Bone marrow (tissue), 2 donors: ENCODE measurements at places on chromosomes 11 and 22.

- DNase-seq = no peak
These were observed 67.2 kb downstream of the PARVA start for GRCh38 chr11:12444601-12445000.

DNA sequence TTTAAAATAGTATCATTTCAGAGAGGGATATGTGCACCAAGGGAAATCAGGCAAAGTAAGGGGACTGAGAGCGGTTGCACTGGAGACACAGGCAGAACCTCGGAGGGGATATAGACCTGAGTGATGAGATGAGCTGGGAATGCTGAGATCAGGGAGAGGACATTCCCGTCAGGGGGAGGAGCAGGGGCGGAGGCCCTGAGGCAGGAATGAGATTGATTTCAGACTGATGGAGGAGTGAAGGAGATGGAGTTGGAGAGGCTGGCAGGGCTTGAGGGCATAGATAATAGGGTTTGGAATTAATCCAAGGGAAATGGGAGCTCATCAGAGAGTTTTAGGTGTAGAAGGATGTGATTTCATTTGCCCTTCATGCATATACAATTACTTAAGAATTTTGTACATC is 13.2 kb downstream of the CD6 start:
- DNase-seq = no peak

DNA sequence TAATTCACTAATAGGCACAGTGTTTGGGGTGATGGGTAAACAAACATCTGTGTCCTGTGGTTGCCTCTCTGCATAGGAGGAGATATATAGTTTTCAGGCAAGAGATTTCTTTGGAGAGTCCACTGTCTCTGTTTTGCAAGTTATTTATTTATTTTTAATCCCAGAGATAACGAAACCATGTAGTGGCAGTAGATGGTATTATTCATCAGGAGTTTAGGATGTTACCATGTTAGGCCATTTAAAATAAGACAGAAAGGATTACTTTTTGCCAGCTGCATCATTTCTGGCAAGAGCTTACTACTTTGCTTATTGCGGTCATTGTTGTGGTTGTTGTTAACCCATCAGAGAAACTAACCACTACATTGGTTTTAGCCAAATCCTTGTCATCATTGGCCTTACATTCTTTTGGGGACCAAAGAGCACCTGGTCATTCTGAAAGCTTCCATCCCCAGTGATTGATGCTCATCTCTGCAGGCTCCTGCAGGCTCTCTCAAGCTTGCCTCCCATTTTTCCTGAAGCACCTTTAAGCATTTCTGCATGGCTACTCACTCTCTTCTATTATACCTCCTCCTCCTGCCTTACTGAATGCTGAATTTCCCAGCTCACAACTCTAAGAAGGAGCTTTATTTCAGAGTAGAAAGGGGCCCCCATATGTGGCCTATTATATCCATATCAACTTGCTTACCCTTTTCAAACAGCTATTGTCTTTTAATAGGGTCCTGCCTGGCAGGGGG is 84.4 kb downstream of the CSTPP1 start:
- DNase-seq = no peak

DNA sequence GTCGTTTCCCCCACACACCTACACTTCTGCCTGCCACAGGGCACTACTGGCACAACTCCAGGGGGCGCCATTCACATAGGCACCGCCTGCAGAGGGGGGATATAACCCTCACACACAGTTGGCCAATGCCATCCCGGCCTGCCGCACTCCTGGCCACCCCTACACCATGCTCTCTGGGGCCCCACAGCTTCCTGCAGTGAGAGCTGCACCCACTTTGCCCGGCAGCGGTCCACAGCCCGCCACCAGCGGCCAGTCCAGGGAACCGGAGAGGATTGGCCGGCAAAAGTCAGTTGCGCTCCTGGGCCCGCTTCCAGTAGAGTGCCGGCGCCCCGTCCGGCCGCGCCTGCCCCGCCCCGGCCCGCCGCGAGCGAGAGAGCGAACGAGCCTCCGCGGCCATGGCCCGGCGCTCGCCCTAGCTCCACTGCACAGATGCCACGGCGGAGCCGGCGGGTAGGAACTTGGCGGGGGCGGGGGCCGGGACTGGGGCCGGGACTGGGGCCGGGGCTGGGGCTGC is 25.6 kb upstream of the SUSD2 start:
- DNase-seq = peak; percentile 20

GRCh38 chr11:120714438-120714837 is 202.9 kb downstream of the GRIK4 start:
- DNase-seq = no peak

DNA sequence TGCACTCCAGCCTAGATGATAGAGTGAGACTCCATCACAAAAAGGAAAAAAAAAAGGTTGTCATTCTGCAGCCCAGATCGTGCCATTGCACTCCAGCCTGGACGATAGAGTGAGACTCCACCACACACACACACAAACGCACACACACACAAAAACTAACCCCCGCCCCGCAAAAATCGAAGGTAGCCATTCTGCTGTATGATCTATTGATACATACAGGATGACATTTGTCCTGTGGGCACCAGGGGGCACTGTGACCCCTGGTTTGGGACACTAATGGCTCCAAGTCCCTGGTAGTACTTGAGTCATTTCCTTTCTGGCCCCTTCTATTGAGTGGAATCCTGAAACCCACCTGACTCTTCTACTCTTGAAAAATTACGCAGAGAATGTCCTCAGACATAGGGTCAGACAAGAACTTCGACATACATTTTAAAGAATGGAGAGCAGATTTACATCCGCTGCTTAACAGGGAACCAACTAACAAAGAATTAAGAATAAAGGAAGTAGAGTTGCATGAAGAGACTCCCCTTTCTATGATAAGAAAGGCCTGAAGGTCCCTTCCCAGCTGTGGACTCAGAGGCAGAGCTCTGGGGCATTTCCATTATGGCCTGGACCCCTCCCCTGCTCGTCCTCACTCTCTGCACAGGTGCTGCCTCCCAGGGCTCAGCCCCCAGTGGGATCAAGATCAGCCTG is 35.0 kb upstream of the PRAME start:
- no peak for DNase-seq

DNA sequence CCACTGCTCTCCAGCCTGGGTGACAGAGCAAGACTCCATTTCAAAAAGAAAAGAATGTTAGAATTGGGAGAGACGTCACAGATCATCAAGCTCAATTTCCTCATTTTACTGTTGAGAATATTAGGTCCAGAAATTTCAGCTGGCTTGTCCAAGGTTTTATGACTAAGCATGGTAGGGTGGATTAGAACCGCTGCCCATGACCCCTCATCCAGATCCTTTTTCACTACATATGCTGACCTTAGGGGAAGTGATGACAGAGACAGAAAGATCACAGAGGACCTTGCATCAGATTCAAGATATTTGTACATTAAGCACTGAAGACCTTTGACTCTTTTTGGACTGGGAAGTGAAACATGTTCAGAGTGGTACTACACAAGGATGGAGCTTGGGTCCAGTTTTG is 134.5 kb downstream of the ADAMTS15 start:
- DNase-seq = no peak

GRCh38 chr11:12247543-12248254 is 129.7 kb upstream of the PARVA start:
- no peak for DNase-seq
